ENCODE measurements at places on chromosomes 3 and 15.

DNA sequence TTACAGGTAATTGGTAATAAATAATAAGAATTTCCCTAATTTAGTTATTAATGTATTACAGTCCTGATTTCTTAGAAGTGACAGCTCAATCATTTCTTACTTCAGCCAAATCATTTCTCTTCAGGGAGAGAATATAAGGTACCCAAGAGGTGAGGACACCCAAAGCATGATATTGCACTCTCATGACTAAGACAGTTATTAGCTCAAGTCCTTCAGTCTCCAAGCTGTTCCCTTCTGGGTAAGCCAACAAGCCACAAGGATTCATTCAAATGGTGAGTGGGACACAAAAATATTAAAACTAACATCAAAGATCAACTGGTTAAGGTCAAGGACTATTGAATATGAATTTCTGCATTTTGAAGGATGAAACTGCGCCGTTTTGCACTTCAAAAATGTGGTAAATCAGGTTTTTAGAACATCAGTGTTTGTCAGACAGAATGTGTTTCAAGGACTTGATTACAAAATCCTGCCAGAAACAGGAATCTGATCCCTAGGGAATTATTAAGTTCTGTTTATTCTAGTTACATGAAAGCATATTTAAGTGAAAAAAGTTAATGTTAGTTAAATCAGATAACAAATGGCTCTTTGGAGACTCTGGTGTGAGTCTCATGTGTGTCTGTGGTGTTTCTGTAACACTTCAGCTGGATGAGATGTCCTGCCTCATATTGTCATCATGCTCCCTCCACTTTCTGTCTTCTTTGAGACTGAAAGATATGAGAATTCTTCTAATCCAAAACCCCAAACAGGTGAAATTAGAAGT is 101.7 kb upstream of the COL8A1 start:
- DNase-seq, result no peak

GRCh38 chr3:169526246-169526645 is 137.3 kb downstream of the MECOM start:
- no peak for DNase-seq

DNA sequence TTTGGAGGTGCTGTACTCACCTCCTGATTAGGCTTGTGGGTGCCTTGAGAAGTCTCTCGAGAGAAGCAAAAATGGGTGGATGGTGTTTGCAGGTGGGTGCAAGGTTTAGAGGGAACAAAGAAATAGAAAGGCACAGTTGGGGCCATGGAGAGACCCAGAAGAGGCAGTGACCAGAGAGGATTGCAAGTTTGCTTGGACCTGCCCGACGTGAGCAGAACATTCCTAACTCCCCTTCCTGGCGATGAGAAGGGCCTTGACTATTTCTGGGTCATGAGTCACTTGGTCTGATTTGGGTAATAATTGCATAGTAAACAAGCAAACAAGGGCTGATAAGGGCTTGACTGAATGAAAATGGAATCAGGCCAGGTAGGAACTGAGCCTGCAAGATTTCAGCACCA is 7.0 kb upstream of the CTSH start:
- DNase-seq, result no peak

GRCh38 chr3:170233530-170233929 is 11.3 kb downstream of the PRKCI start:
- DNase-seq, result no peak

DNA sequence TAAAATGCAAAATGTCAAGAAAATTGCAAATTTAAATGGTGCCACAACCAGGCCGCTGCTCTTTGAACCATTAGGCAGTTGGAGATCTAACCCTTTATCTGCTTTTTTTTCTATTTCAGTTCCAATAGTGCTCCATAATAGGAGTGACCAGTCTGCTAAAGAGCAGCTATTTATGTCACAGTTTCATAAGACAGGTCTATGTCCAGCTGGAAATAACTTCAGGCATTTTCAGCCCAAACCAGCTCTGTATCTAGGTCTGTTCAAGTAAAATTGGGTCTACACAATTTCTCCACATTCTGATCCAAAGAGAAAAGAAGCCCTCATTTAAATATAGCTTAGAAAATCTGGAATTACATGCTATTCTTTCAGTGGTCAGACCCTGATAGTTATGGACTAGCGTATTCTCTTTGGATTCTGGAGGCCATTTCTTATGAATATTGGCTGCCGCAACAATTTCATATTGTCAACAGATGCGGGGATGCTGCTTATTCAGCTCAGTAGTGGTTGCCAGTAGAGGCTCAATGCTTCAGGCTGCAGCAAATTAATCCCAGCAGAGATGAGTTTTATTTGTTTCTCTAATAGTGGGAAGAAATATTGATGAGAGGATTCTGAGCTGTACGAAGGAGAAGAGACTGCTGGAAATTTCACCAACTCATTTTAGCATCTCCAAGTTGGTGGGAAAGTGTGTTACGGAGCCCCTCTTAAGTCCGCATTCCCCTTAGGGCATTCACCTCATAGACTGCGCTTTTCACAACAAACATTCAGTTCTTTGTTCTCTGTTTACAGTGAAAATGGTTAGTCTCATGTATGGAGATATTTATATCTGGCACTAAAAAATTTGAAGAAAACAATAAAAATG is 887.0 kb downstream of the ROBO1 start:
- DNase-seq, result no peak

DNA sequence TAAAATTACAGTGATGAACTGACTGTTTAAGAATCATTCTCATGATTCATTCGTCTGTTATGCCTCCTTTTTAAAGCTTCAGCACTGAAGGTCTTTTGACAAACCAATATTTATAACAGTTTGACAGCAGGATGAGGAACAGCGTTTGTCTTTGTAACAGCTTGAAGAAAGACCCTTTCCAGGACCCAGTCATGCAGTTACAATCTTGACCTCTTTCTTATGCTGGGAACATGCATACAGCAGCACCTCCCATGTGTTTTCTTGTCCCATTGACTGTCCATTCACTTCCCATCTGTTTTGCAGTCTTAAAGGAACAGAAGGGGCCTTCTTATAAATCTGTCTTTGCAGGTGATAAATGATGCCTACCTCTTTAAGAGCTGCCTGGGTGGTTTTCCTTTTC is 87.2 kb downstream of the OPA1 start:
- no peak for DNase-seq

- DNase-seq, result no peak
Measured at GRCh38 chr3:53163444-53164387, 2.7 kb downstream of the PRKCD start.
